H9 (cell line): ENCODE measurements at places on chromosomes 1 and 21.

- DNase-seq = no peak
These were observed 1.1 kb upstream of the GUCA2A start for GRCh38 chr1:42165511-42166210.

DNA sequence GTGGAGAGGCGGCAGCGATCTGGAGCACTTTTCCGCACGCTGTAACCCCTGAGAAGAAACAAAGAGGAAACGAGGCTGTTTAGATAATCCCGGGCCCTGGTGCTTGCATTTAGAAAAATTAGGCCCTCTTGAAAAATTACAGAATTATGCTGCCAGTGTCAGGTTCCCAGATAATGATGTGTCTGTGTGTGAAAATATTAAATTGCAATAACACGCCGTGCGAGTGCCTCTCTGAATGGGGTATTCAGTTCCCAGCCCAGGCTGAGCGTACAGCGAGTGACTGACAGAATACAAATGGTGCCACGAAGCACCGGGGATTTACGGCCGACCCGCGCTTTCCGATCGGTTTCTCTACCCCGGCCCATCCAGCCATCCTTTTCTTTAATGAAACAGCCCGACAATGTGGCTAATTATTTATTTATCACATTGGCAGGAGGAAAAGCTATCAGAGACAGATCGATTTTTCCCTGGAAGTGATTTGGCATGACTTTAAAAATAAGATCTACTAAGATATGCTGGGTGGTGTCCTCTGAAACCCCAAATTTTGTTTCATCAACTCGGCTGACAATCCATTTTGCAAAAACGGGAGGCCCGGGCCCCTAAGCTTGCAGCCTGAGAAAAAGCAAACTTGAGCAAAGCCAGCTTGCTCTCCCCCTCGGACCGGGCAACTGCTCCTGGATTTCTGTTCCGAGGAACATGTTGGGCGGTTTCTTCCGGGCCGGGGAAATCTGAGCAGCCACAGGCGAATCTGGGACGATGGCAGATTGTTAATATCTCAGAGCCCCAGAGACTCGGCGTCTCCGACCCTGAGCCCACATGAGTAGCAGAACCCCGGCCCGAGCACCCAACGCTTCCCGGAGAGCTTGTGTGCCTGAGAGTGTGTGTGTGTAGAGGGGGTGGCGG lies 11.3 kb downstream of the PRDM16 start:
- DNase-seq = no peak

GRCh38 chr1:101260556-101261350 lies 23.9 kb downstream of the S1PR1 start:
- no peak for DNase-seq

- no peak for DNase-seq
These were observed 1.4 kb upstream of the DENND2C start for GRCh38 chr1:114671011-114671938.

DNA sequence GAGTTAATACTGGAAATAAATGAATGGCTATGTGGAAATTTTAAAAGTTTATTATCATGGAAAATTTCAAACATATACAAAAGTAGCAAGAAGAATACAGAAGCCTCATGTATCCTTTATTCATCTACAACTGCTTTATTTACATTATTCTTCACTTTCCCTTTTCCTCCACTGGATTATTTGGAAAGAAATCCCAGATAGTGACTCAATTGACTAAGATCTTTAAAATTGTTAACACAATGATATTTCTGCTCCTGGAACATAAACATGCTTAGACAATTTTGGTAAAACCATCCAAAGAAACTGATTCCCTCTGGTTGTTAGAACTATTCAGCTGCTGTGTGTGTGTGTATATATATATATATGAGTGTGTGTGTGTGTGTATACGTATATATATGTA lies 116.2 kb downstream of the TGFB2 start:
- no peak for DNase-seq

GRCh38 chr1:46721204-46721603 lies 2.3 kb upstream of the EFCAB14 start:
- no peak for DNase-seq
